Common myeloid progenitor, CD34-positive (primary cell): ENCODE measurements at places on chromosomes 5 and 9.

- DNase-seq: no peak
These were observed 196.3 kb downstream of the MLLT3 start for GRCh38 chr9:20426019-20426418.

DNA sequence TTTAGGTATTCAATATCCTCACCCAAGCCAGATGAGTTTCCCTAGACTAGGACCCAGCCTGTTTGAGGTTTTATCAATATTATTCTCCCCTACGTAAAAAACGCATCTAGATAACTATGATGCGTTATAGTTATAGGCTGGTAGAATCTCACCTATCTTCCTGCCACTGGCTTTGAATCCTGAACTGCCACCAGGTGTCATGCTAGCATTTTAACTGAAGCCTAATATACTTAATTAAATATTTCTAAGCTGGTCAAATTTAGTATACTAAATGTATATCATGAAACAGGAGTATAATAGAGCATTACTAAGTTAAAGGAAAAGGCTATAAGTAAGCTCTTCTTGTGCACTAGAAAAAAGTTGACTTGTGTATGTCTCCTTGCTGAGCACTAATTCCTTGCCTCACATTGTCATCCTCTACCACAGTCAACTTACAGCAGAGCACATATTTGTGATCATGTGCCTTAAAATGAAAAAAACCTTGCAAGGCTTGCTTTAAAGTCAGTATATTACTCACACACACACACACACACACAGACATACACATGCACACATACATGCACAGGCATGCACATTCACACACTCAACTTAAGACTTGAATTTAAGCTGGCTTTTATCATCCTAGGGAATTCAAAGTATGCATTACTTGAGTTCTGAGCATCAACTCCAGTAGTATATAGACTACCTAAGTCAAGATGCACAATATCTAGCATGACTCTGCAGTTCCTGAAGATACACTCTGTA is 303.4 kb downstream of the ADGRV1 start:
- DNase-seq: no peak

DNA sequence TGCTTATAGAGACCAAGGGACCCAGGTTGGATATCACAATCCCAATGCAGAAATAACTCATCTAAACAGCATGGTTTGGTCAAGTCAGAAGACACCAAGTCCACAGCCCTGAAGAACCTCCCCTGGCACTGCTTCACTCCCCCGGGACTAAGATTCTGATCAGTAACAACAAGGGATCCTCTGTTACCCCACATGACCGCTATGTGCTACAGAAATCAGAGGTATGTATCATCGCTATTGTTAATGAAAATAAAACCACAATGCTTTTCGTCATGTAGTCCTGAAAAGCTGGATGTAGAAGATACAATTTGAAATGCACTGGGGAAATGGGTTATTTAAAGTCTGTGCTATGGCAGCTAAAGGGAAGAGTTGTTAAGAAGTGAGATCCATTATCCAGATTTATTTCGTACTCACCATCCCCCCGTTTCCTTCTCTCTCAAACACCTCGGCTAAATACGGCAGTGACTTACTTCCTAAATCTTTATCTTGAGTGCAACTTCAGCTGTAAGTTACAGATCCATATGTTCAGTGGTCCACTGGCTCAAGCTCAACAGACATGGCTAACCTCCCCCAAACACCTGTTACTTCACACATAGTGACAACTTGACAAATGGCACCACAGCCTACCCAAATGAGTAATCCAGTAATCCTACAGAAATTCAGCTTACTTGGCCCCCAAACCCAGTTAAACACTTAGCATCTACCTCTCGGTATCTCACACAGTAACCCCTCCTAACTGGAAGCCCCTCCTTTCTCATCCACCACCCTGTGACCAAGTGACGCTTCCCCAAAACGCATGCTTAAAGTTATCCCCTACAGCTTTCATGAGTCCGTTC is 129.2 kb downstream of the MYO10 start:
- DNase-seq: peak; percentile 74

- DNase-seq: peak; percentile 78
These were observed 51.7 kb downstream of the ARHGAP26 start for GRCh38 chr5:142821733-142822487.

GRCh38 chr9:118644066-118644465 is 725.2 kb downstream of the BRINP1 start:
- no peak for DNase-seq

- DNase-seq: peak; percentile 18
These were observed 93.0 kb upstream of the NIPAL4 start for GRCh38 chr5:157366741-157367674.

GRCh38 chr5:17912794-17913193 is 278.5 kb downstream of the TAF11L14 start:
- no peak for DNase-seq

- DNase-seq: peak; percentile 60
These were observed 16.9 kb downstream of the IL5 start for GRCh38 chr5:132526290-132526973.

DNA sequence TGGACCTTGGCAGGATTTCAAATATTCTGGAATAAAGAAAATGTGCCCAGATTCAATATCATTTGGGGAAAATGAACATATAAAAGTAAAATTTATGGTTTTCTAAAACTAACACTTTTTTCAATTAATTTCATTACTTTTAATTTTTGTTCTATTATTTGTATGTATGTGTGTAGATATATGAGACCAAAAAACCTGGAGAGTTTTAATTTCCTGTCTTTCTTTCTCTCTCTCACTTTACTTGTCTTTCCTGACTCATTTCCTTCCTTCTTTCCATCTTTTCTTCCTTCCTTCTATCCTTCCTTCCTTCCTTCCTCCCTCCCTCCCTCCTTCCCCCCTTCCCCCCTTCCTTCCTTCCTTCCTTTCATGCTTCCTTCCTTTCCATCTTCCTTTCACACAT is 137.0 kb downstream of the NPR3 start:
- DNase-seq: no peak

- DNase-seq: no peak
These were observed 275.8 kb upstream of the IRX2 start for GRCh38 chr5:3027185-3027865.

GRCh38 chr5:24646915-24647314 is 2.1 kb upstream of the CDH10 start:
- DNase-seq: no peak

- no peak for DNase-seq
These were observed 602.6 kb upstream of the DAB2 start for GRCh38 chr5:40027400-40027799.

GRCh38 chr9:892123-892522 is 50.6 kb downstream of the DMRT1 start:
- DNase-seq: no peak

DNA sequence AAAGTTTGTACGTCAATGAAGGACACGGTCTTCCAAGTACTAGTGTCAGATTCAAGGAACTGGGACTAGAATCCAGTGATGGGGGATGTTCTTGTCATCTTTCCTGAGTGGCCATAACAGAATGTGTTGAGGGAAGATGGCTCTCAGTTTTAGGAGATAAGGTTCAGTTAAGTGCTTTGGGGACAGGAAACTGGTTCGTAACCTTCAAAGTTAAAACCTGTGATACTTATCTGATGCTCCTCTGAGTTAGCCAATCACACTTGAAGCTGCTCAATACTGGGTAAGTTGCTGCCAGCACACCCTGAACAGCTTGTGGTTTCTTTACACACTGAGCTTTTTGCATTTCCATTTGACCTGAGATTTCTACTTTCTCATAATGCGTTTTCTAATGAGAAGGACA is 64.4 kb downstream of the PIK3R1 start:
- DNase-seq: no peak

- no peak for DNase-seq
These were observed 152.0 kb downstream of the GAPVD1 start for GRCh38 chr9:125413579-125413978.

DNA sequence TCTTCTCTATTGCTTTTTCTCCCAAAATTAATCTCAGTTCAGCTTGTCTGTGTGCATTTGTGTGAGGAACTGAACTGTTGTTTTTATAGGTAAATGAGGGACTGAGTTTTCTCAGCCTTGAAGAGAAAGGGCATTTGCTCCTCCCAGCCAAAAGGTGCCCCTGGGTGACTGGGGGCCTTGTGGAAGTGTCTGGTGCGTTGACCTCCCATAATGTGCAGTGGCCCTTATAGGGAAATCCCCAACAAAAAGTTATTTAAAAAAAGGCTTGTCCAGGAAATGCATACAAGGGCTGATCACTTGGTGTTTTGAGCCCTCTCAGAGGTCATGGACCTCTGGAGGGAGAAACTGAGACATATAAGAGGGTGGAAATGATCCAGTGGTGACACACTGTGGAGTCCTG is 239.7 kb upstream of the KLF9 start:
- no peak for DNase-seq

- no peak for DNase-seq
These were observed 115.6 kb downstream of the GPR21 start for GRCh38 chr9:123149067-123149466.

DNA sequence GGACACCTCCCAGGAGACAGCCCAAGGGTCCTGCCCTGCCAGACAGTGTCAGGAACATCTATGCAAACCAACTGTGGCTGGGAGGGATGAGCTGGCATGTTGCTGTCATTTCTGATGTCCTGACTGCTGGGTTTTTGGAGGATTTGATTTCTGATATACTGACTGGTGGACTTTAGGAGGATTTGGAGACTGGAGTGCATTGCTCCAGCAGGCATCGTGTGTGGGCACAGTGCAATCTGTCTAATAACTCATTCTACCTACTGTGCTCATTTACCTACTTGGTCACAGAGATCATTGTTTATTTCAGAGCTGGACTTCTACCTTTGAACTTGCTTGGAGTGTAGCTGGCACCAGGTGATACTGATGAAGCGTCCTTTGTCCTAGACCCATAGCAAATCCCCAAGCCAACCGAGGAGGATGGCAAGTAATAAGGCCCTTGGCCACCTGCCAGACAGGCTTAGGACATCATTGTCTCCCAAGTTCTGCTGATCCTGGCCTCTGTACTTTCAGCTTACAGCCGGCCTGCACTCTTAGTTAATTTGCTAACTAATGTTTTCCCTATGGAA is 124.3 kb upstream of the ICE1 start:
- DNase-seq: no peak

GRCh38 chr5:83353231-83353630 is 118.3 kb upstream of the VCAN start:
- no peak for DNase-seq

- no peak for DNase-seq
These were observed 521.3 kb downstream of the KCTD16 start for GRCh38 chr5:144691936-144692335.

- DNase-seq: no peak
These were observed 26.0 kb downstream of the GPBP1 start for GRCh38 chr5:57199866-57200265.

DNA sequence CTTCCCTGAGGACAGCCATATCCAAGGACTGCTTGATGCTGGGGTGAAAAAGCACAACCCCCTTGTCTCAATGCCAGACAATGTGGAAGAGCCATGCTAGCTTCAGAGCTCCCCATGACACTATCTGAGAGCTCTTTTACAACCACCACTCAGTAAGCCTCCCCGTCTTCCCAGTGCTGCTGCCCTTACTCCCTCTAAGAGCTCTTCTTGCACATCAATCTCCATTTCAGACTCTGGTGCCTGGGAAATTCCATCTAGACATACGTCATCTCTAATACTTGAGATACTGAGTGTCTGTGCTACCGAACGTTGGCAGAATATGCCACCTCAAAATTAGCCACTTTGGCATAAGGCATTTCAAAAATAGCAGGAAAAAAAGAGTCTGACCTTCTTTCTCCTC is 94.5 kb downstream of the EDIL3 start:
- no peak for DNase-seq

- DNase-seq: peak; percentile 14
These were observed 76.8 kb downstream of the CFAP77 start for GRCh38 chr9:132486706-132487350.

DNA sequence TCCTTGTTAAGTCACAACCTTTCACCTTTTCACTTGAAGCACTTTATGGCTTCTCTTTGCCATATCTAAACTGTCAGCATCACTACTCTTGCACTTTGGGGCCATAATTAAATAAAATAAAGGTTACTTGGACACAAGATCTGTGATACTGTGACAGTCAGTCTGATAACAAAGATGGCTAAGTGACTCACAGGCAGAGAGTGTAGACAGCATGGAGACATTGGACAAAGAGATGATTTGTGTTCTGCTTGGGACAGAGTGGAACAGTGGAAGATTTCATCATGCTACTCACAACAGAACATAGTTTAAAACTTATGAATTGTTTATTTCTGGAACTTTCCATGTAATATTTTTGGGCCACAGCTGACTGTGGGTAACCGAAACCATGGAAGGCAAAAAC is 81.7 kb upstream of the SMC5 start:
- DNase-seq: no peak

GRCh38 chr5:11429254-11429653 is 475.0 kb downstream of the CTNND2 start:
- DNase-seq: no peak

DNA sequence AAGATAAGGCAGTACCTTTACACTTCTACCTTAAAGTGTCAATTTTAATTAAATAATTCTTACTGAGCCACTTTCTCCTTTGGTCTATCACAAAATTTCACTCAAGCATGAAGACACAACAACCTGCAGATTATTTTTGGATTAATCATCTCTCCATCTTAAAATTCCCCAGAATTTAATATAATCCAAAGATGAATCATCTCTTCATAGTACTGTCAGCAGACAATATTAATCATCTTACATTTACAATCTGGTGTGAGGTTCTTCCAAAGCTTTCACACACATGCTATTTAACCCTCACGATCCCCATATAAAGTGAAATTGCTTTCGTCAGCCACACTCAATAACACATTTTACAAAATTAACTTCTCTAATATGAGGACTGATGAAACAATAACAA is 43.0 kb downstream of the LHFPL2 start:
- DNase-seq: no peak

GRCh38 chr9:128715436-128715750 is 8.5 kb downstream of the ZDHHC12 start:
- no peak for DNase-seq

GRCh38 chr5:1089621-1090040 is 22.2 kb downstream of the SLC12A7 start:
- DNase-seq: no peak

GRCh38 chr9:130905125-130905901 is 8.7 kb upstream of the QRFP start:
- DNase-seq: no peak

- no peak for DNase-seq
These were observed 11.5 kb downstream of the CCDC127 start for GRCh38 chr5:206406-206805.

GRCh38 chr9:94922098-94922607 is 195.7 kb downstream of the AOPEP start:
- no peak for DNase-seq

GRCh38 chr9:133148199-133149129 is 15.2 kb downstream of the GBGT1 start:
- DNase-seq: peak; percentile 77

- DNase-seq: no peak
These were observed 149.1 kb downstream of the ADAMTS6 start for GRCh38 chr5:65332591-65332990.
